ENCODE measurements at places on chromosomes 6 and 20. TPM values are rescaled to one million over a fixed set of nuclear protein-coding genes. Genes with fewer than 3 reads are reported as not detected.

GRCh38 chr20:59386809-59387208 lies 86.4 kb downstream of the EDN3 start:
- DNase-seq: no peak

OPN5 gene
- not detected for total RNA-seq

DNA sequence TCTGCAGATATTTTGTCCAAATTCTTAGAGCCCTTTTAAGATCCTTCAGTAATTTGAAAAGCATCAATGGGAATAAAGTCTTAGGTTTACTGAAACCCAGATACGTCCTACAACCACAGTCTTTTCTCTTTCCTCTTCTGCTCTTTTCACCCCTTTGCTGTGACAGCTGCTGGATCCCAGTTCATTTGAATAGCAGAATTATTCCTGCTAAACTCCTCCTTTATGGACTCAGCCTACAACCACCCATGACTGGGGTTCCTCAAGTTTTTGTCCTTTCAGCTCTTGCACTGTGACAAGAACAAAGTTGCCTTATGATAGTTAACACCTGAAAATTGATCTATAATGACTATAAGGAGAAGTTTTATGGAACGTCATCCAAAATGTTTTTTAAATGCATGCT lies 237.5 kb downstream of the EYA4 start:
- DNase-seq: no peak

CDH4 gene
- total RNA-seq: 0.05 TPM

GRCh38 chr6:137417396-137417795 lies 76.8 kb downstream of the OLIG3 start:
- no peak for DNase-seq

DNA sequence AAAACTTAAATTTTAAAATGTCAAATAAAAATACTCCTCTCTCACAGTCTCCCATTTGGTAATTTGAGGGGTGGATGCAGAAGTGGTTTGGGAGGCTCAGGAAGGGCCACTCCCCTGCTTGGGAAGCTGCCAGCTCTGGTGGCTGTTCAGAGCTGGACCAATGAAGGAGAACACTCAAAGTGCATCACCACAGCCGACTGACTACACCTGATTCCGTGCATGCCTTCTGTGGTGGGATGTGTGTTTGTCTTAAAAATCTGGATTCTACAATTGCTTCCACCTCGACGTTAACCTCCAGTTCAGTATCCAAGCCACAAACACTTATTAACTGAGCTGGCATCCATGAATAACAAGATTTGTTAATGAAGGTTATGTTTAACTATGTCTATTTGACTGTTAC lies 137.3 kb downstream of the FOXC1 start:
- DNase-seq: no peak

COL11A2 gene
- total RNA-seq: 0.94 TPM

- DNase-seq: no peak
Observed at GRCh38 chr6:156651486-156651885, 125.7 kb upstream of the ARID1B start.

GRCh38 chr6:122740936-122741335 lies 38.6 kb upstream of the FABP7 start:
- DNase-seq: no peak

DNA sequence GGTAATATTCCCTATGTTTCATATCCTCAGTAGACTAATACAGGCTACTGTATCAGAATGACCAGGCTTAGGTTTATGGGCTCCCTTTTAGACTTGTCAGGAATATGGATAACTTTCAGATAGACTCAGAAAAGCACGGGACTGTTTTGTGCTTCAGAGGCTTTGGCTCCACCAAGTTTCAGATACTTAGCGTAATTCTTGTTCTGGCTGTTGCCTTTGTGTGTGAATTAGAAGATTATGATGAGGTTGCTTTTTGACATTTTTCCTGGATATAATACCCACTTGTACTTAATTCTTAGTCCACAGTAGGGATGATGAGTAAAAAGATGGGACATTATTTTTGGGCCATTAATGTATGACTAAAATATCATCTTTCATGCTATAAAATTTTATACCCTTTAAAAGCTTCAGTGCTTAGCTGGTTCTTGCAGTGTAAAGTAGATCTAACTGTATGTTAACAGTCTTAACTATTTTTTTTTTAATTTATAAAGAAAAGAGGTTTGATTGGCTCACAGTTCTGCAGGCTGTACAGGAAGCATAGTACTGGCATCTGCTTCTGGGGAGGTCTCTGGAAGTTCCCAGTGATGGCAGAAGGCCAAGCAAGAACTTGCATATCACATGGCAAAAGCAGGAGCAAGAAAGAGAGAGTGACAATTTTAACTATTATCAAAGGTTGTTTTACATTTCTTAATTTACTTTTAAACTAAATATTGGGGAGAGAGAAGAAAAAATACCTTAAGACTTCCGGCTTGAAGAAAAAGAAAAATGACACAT lies 120.7 kb downstream of the ZFAND3 start:
- no peak for DNase-seq

GRCh38 chr6:91083211-91083610 lies 496.3 kb upstream of the MAP3K7 start:
- no peak for DNase-seq

DNA sequence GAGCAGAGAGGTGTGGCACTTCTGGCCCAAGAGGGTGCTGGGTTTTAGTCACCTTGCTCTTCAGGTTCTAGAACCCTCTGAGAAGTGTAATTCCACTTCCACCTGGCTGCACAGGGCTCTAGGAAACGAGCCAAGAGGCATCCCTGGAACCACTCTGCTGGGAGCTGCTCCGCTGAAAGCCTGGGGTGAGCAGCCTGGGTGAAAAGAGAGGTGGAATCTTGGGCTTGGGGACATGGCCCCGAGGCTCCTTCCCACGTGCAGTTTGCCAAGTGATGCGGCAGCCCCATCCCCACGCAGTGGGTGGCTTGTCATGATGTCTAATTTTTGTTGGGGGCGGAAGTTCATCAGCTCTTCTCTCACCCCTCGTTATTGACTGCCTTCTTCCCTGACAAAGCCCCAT lies 32.8 kb downstream of the PPP1R16B start:
- no peak for DNase-seq

DNA sequence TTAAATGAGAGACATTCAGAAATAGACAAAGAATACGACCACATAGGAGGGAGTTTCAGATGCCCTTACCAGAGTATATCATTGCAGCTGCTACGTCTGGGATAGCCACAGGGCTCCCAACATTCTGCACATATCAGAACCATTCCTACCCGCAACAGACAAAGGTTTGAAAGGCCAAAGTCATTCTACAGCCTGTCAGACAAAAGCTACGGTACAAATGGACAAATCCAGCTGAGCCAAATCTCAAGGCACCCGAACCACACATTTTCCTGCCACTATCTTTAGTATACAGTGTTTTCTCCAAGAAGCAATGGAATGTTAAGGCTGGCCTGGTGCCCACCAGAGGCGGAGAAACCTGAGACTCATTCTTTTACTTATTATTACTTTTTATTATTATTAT lies 30.5 kb upstream of the LYRM2 start:
- DNase-seq: no peak

- no peak for DNase-seq
Observed at GRCh38 chr6:161906571-161906970, 632.7 kb upstream of the AGPAT4 start.

BMP5 gene
- 2.4 TPM for total RNA-seq

DNA sequence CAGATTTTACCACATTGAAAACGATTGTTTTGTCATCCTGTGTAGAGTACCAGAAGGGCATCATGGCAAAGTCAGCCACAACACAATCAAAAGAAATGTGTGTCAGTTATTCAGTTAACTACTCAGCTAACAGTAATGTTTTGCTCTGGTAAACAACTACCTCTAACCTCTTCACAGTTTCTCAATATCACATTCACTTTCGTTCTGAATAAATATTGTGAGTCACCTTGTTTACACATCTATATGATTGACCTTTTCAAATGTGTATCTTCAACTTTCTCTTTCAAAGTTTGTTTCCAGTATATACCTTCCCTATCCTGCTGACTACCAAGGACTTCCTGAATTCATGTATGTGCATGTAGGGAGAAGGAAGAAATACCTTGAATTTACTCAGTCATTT lies 216.6 kb upstream of the UFL1 start:
- DNase-seq: no peak

- DNase-seq: no peak
Observed at GRCh38 chr6:128347123-128347522, 173.3 kb downstream of the PTPRK start.

DNA sequence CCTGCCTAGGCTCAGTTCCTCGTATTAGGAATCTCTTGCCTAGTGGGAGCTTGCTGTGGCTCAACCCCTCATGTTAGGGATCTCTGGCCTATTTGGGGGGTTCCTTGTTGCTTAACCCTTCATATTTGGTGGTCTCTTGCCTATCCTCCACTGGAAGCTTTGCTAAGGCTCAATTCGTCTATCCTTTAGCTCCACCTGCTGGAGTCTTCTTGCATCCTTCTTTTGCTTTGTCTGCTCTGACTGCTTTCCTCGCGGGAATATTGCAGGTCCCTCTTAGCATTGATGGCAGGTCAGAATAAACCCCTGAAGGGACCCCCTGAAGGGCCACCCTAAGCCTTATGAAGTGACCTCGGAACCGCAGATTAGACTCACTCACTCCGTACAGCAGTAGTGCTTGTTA lies 203.0 kb upstream of the TBX18 start:
- DNase-seq: no peak

FNDC11 gene
- 0.11 TPM for total RNA-seq

CTSZ gene
- 133 TPM for total RNA-seq

DNA sequence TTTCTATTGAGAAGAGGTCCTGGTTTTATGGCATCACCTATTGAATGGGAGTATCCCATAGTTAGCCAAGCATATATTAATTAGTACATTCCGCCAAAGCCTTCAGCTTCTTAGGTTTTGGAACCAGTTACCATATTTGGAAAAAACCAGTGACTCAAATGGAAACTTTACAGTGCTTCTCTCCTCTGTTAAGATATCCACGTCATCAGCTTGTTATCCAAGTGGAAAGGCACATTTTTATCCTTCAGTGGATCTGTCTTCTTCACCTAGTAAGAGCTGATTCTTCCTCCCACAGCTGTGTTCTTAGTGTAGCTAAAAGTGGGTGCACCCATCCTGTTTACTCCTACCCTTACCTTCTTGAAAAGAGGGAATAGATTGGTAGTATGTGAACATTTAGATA lies 34.5 kb downstream of the TPD52L1 start:
- no peak for DNase-seq

UNC5CL gene
- 0.40 TPM for total RNA-seq

OR2B3 gene
- total RNA-seq: not detected

BTNL2 gene
- not detected for total RNA-seq

DNA sequence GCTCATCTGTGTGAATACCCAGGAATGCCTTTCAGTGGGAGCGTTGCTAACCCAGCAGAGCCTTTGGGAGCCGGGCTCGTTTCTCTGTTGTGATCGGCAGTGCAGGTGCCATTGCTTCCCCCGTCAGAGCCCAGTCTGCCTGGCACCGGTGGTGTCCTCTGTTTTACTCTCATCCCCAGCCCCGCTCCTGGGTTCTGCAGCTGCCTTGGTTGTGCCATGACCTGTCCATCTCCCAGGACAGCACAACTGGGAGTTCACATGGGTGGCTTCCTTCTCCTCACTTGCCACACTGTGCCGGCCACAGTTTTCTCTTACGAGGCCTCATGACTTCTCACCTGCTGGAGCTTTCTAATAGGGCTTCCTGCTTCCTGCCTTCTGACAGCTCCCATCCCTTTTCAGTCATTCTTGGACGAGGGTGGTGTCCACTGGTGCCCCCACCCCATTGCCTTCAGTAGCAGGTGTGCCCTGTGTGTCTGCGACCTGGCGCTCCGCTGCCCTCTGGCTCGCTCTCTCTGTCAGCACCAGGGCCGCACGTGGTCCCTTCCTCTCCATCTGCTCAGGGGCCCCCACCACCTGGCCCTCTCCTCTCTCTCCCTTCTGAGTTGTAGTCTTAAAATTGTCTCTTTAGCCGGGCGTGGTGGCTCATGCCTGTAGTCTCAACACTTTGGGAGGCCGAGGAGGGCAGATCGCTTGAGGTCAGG lies 110.9 kb downstream of the RPP40 start:
- DNase-seq: no peak
